ENCODE measurements at places on chromosomes 3 and 15. TPM values are rescaled to one million over a fixed set of nuclear protein-coding genes. Genes with fewer than 3 reads are reported as not detected.

DNA sequence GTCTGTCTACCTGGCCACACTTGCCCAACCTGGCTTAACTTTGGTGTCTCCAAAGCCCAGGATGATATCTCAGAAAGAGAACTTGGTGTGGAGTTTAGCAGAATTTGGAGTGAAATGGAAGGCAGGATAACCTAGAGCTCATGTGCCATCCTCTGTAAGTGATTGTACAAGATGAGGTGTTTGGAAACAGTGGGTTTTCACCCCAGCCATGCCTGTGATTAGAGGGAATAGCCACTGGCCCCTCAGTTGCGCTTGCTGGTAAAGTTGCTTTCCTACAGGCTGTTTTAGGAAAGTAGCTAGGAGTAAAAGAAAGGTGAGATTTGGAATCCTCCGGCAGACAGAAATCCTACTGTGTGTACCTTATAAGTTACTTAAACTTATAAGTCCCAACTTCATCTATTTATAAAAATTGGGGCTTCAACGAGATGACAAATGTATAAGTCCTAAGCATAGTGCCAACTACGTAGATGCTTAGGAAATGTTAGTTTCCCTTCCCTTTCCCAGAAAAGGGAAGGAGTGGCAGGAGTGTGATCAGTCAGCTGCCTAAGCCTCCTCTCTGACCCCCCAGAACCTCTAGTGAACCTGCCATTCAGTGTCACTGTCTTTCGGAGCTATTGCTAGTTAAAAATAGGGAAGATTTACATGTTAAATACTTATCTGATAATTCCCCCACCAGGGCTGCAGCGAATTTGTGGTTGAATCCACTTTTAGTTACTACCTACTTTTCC lies 13.4 kb upstream of the BMF start:
- H3K27me3 ChIP-seq, result peaks cover 10% of the 10 kb centered on the region
- no peak overlapping the region for H3K4me3 ChIP-seq
- H3K36me3 ChIP-seq, result no peaks in the 10 kb centered on the region

- no peak for DNase-seq
- H3K4me3 ChIP-seq, result no peak overlapping the region
- peaks cover 2% of the 10 kb centered on the region for H3K36me3 ChIP-seq
- no peak overlapping the region for H3K27ac ChIP-seq
- H3K27me3 ChIP-seq, result peaks cover 14% of the 10 kb centered on the region
These were observed 112.7 kb downstream of the NFKBIZ start for GRCh38 chr3:101962055-101962454.

DNA sequence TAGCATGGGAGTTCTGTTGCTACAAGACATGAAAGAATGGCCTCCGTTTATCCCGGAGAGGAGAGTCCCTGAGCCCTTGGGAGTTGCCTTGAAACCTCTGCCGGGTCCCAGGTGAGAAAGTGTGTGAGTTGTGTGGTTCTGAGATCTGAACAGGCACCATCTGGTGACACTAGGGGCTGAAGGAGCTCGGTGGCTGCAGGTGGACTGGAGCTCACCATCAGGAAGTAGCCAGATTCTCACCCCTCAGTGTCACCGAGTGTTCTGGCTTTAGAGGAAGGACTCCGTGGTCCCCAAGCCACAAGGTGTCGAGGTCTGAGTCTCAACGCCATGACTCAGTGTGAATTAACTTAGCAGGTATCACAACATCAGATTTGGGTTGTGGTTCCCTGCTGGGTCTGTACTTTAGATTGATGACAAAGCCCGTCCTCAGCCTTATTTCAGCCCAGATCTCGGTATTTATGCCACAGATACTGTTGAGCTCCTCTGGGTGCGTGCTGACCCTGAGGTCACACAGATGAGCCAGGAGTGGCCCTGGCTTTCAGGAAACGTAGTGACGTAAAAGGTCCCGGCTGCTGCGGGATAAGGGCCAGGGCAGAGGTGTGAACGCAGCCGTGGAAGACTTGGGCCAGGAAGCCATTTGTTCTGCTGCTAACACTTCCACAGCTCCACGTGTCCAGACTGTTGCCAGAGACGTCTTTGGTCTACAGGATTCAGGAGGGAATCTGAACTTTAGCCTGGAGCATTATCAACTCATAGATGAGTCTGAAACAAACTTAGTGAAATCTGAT lies 54.4 kb downstream of the PGPEP1L start:
- peak overlapping the region; percentile 70 for H3K27ac ChIP-seq
- peaks cover 19% of the 10 kb centered on the region for H3K4me1 ChIP-seq
- DNase-seq, result peak; percentile 70
- no peaks in the 10 kb centered on the region for H3K36me3 ChIP-seq
- no peaks in the 10 kb centered on the region for H3K27me3 ChIP-seq
- no peak overlapping the region for H3K4me3 ChIP-seq

The GHSR gene
- not detected for total RNA-seq

GRCh38 chr3:103949693-103950092 lies 1417.0 kb upstream of the ALCAM start:
- H3K27me3 ChIP-seq, result no peaks in the 10 kb centered on the region
- no peak overlapping the region for H3K4me3 ChIP-seq
- no peak for DNase-seq
- no peaks in the 10 kb centered on the region for H3K36me3 ChIP-seq
- no peaks in the 10 kb centered on the region for H3K4me1 ChIP-seq

All from activated CD8-positive, alpha-beta memory T cell treated with anti-CD3 and anti-CD28 coated beads, Interleukin-2, amount 10 ng/mL, durations not matched to agents 7 days and 5 days (primary cell).